ENCODE measurements at places on chromosomes 11 and 22.

GRCh38 chr11:66920978-66921784 is 37.0 kb downstream of the PC start:
- DNase-seq: no peak

GRCh38 chr11:84812471-84812969 is 814.6 kb downstream of the DLG2 start:
- DNase-seq: no peak

DNA sequence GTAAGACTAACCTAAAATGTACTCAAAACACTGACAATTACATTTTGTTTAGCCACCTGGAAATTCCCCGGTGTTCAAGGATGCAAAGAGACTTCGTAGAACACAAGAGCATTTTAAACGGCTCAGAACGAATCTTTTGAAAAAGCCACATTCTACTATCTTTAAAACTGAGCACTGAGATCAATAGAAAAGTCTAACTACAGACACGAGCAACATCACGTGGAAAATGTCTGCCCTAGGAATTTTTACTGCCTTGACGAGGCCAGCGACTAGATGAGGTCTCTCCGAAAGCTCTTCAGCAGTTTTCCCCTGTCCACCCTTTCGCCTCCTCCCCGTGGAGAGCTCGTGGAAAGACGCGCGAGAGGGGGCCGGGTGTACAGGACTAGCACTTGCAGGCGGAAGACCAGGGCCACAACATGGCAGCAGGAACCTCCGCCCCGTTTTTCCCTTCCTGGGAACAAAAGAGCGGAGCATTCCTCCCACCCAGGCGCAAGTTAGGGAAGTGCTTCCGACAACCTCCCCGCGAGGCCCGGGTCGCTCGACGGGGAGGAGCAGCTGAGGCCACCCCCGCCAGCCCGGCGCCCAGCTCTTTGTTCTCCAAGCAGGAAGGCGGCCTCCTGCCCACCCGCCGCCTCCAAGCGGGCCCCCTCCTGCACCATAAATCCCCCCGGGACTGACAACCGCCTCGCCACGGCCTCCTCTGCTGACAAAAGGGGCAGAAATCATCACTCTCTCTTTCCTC is 1.1 kb downstream of the EIF4G2 start:
- peak; percentile 32 for DNase-seq

DNA sequence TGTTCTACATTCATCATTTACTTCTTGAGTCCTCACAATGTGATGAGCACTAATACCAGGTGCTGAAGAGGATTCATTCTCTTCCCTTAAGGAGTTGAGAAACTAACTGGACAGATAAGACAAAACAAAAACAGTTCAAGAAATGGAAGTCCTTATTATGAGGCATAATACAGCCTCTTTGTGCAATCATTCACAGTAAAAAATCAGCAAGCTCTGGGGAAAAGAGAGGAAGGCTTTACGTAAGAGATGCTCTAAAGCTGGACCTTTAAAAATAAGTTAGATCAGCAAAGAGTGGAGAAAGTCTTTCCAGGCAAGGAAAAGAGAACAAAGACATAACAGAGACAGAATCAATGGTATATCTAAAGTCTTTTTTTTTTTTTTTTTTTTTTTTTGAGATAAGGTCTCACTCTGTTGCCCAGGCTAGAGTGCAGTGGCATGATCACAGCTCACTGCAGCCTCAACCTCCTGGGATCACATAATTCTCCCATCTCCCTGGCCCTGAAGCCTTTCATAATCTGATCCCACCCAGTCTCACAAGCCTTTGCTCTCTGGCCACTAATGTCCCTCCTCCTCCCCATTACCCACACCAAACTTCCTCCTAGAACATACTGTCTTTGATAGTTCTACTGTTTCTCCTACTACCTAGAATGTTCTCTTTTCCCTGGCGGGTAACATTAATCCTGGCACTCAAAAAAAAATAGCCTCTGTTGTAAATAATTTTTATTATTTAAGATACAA is 40.9 kb downstream of the MRTFA start:
- DNase-seq: no peak

GRCh38 chr22:49382451-49382735 is 445.3 kb downstream of the BRD1 start:
- DNase-seq: no peak

- no peak for DNase-seq
Measured at GRCh38 chr11:57310630-57311086, 14.1 kb downstream of the TNKS1BP1 start.

GRCh38 chr11:11521306-11522002 is 100.4 kb downstream of the GALNT18 start:
- no peak for DNase-seq

- DNase-seq: no peak
Measured at GRCh38 chr11:109847621-109848020, 245.6 kb upstream of the ZC3H12C start.

DNA sequence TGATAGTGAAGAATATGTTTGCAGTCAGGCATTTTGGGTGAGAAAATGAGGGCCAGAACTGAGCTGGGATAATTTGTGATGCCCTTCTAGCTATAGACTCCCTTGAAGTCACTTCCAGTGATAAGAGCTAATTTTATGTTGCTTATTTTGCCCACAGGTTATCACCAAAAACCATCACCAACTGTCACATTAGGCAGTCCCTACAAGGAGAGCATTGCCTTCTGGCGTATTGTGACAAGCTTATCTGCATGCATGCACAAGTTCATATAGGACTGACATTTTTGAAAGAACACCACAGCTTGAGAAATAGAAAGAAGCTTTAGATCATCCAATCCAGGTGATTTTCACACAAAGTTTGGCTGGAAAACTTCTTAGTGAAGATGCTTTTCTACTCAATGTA is 735.3 kb upstream of the RAG2 start:
- no peak for DNase-seq

GRCh38 chr11:81787584-81788049 is 946.0 kb downstream of the FAM181B start:
- DNase-seq: no peak

GRCh38 chr22:42257386-42257785 is 13.1 kb downstream of the TCF20 start:
- DNase-seq: no peak

- no peak for DNase-seq
Measured at GRCh38 chr22:47773635-47774034, 1011.2 kb downstream of the TBC1D22A start.

DNA sequence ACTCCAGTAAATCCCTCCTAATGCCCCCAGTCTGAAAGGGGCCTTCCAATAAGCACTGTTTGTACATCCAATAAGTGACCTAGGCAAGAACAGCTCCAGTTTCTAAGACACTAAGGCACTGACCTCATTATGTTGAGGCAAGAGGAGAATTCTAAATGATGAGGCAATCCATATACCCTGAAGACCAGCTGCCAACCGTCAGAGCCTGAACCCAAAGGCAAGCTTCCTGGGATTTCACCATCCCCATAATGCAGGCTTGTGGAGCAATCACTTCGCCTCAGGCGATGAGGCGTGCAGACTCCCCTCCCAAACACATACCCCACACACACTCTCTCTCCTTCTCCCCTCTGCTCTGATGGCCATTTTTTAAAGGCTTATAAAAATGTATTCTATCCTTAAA is 49.5 kb downstream of the LGR4 start:
- DNase-seq: no peak

- DNase-seq: no peak
Measured at GRCh38 chr11:74925281-74925680, 23.6 kb downstream of the XRRA1 start.

DNA sequence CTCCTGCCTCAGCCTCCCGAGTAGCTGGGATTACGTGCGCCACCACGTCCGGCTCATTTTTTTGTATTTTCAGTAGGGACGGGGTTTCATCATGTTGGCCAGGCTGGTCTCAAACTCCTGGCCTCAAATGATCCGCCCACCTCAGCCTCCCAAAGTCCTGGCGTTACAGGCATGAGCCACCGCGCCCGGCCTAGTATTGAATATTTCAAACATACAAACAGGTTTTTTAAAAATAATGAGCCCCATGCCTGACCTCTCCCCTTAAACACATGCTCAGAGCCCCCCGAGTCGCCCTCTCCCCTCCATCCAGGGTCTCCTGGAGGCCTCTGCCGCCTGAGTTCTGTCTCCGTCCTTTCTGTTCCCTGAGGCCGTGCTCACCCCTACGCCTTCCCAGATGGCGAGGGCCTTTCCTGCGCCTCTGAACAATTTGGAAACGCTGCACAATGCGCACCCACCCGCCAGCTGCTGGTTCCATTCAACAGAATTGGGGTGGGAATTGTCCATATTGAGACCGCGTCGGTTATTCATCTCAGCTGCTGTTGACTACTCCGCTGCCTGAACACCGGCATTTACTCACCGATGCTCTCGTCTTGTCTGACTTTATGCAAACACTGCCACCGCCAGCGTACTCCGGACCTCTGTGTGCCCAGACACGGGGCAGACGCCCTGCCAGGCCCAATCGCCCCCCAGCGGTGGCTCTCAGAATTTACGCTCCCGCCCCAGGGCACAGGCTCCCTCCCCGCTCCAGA is 13.6 kb upstream of the RNH1 start:
- no peak for DNase-seq

DNA sequence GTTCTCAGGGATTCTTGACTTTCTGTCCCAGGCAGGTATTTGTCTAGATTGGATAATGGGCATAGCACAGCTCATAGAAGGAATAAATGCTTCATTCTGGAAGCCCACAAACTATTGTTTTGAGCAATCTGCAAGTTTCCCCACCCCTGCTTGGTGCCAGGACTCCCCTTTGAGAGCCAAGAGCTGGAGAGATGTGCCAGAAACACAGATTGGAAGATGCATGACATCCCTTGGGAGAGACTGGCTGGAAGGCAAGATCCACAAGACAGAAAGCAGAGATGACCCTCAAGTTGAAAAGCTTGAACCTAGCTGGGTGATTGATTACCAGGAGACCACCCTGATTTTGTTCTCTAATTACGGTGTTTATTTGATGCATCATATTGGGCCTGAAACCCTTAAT is 89.2 kb upstream of the E2F8 start:
- no peak for DNase-seq

DNA sequence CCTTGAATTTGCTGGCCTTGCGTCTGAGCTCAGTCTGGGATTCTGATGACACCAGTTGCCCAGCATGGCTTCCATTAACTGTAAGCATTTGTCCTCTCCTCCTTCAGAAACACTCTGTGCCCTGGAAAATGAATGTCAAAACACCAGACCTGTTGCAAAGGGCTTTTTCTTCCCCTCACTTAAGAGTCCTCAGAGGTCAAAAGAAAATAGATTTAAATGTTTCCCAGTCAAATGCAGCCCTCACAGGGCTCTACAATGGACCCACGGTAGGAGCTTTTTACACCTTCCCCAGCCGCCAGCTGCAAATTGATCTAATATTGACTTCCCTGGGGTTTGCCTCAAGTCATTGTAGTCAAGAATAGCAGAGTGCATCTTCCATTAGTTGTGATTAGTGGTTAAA is 332.2 kb downstream of the INSC start:
- no peak for DNase-seq

GRCh38 chr11:13229136-13229535 is 48.5 kb upstream of the BMAL1 start:
- no peak for DNase-seq

DNA sequence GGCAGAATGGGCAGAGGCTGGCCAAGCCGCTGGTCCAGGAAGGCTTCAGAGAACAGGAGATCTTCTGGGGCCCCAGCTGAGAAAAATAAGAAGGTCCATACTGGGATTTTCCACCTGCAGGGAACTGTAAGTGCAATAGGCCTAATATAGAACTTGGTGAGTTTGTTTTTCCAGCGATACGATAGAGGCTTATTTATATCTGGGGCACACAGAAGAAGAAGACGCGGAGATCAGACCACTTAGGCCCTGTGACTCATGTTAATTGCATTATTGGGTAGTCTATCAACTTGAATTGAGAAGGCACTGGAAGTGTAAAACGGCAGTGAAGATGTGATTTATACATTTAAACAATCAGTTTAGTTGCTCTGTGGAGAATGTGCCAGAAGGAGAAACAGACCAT is 7.7 kb upstream of the SRSF8 start:
- no peak for DNase-seq

GRCh38 chr22:24068377-24068680 is 57.2 kb downstream of the CABIN1 start:
- no peak for DNase-seq

DNA sequence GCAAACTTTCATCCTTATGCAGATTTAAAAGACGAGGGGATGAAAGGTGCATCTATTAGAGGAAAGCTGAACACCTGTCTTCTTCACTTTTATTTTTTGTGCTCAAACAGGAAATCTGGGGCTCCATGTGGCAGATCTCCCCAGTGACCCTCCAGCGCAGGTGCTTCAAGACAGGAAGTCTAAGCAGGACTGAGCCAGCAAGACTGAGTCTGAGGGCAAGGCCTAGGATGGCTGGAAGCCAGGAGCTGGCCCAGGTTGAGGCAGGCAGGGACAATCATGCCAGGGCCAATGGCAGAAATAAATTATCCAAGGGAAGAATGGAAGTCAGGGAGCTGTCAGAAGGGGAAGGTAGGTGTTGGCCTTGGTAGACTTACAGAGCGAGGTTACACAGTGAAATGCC is 101.1 kb upstream of the SPON1 start:
- DNase-seq: no peak

DNA sequence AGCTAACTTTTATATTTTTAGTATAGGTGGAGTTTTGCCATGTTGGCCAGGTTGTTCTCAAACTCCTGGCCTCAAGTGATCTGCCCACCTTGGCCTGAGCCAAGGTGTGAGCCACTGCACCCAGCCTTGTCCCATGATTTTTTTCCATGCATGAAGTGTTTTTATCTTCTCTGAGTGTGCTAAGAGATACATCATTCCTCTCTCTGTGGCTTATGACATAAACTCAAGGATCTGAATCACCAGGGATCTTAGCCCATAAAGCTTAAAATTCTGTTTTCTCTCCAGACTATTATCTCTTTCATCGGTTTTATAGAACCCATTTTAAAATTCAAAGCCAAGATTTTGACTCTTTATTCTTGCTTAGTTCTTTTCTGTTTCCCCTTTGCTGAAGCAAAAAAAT is 48.4 kb upstream of the C11orf58 start:
- no peak for DNase-seq

- no peak for DNase-seq
Measured at GRCh38 chr22:19199479-19199878, 20.9 kb upstream of the SLC25A1 start.

DNA sequence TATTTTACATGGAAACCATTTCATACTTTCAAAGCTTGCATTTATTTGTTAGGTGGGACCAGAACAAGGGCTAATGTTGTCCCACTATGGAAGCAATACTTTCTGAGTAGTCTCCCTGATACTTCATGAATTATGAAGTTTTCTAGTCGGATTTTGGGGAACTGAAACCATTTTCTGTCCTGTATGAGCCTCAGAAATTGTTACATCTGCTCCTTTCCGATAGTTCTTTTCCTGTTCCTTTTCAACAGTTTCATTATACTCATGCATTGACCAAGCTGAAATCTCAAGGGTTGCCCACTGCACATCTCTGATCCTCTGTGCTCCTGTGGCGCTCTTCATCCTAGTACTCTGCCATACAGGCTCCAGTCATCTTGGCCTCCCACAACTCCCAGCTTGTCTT is 31.5 kb upstream of the GLYATL1 start:
- DNase-seq: no peak

- DNase-seq: no peak
Measured at GRCh38 chr11:17268902-17269301, 7.6 kb upstream of the NUCB2 start.

- DNase-seq: no peak
Measured at GRCh38 chr11:88212300-88212699, 37.1 kb upstream of the RAB38 start.

GRCh38 chr11:72703267-72704008 is 29.2 kb upstream of the PDE2A start:
- DNase-seq: no peak

- no peak for DNase-seq
Measured at GRCh38 chr11:74786574-74786973, 37.9 kb downstream of the RNF169 start.

- DNase-seq: no peak
Measured at GRCh38 chr11:73055655-73056354, 86.3 kb downstream of the FCHSD2 start.
